Stimulated activated CD8-positive, alpha-beta memory T cell treated with anti-CD3 and anti-CD28 coated beads, Interleukin-12 subunit alpha, Interleukin-12 subunit beta, amount 100 ng/mL, for 4 hours (primary cell): ENCODE measurements at places on chromosomes 16 and 17.

GRCh38 chr17:77756028-77756427 is 202.5 kb upstream of the TNRC6C start:
- DNase-seq, result no peak

DNA sequence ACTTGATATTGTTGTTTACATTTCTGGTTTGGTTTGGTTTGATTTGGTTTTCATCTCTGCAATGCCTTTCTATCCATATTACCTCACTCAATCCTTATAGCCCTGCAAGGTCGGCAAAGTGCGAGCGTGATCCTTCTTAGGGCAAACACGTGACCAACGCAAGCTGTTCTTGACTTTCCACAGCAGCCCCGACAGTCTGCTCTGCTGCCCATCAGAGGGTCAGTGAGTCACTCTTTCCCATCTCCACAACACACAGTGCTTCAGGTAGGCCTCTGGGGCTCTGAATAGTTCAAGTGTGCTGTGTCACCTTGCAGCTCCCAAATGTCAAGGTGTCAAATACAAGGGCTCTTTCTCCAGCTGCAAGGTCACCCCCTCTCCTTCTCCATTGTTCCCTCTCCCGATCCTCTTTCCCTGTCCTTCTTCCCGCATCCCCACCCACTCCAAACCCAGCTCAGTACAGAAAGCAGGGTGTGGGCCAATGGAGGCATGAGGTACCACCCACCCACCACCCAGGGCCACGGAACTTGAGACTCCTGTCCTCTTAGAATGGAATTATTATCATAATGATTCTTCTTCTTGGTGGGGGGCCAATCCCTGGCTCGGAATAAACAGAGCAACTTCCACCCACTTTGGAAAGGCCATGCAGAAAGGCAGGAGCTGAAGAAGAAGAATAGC is 139.7 kb downstream of the SLC39A11 start:
- no peak for DNase-seq

- DNase-seq, result no peak
Observed at GRCh38 chr16:54546521-54546920, 259.9 kb upstream of the IRX3 start.

DNA sequence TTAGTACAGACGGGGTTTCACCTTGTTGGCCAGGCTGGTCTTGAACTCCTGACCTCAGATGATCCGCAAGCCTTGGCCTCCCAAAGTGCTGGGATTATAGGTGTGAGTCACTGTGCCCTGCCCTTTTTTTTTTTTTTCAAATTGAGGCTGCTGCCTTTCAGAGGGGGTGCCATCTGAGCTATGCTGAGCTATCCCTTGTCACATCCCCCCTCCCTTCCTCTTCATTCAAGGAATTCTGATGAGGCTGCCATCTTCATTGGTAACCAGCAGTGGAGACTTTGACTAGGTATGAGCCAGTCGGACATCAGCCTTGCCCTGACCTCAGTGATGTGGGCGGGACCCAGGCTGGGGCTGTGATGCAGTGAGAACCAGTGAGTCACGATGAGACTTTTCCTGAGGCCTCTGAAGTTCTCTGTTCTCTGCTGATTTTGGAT is 24.4 kb upstream of the GPT2 start:
- DNase-seq, result no peak

DNA sequence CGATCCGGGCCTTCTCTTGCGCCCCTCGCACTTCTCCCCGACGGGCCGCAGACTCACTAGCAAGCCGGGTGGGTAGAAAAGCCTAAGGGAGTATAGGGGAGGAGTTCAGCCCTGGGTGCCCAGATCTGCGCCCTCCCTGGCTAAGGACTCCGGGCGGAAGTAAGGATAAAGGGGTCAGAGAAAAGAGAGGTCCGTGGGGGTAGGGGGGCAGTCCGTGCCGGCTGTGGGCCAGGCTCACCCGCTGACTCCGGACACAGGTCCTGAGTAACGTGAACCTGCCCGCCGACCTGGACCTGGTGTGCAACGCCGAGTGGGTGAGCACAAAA is 1.8 kb downstream of the NAGS start:
- DNase-seq, result no peak

DNA sequence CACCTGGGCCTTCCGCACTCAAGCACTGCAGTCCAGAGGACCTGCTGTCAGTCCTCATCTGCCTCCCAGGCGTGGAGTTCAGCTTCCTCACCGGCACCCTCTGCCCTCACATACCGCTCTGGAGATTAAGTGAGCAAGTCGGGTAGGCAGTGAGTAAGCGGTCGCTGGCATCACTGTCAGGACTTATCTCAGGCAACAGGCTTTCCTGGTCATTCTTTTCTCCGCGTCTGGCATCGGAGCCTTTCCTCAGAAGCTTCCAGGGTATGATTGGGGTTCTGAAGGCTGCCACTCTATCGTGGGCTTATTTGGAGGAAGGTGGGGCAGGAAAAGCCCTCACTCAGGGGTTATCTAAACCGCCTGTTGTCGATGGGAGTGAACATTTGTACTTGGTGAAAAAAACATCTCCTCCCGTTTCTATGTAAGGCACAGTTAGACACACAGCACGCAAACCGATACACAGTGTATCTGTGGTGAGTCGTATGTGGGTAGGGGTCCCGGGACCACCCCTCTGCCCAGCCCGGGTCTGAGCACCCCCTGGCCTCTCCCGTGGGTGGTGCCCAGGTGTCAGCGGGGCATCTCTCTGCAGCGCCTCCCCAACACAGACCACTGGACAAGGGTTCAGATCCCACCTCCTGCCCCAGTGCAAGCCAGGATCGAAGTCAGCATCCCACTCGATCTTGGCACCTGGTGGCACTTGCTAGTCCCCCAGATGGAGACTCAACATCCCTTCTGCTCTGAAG is 92.5 kb upstream of the PLCG2 start:
- no peak for DNase-seq

DNA sequence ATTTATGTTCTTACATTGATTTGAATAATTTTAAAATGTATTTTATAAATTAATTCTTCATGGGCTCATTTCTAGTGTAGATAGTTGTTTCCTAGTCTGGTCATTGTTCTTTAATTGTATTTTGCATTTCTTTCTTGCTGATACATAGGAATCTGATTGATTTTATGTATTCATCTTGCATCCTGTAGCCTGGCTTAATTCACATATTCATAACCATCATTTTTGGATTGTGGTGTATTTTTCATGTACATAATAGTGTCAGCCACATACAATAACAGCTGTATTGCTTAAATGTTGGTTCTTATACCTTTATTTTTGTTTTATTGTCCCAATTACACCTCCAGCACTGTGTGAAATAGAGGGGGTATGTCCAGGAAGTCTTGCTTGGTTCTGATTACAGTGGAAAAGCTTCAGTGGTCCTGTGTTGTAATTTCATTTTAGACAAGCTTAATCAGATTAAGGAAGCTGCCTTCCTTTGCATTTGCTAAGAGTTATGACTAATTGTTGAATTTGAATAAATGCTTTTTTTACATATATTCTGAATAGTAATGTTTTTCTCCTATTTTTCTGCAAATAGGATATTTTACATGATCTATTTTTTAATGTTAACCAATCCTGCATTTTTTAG is 103.7 kb downstream of the USP22 start:
- DNase-seq, result no peak

DNA sequence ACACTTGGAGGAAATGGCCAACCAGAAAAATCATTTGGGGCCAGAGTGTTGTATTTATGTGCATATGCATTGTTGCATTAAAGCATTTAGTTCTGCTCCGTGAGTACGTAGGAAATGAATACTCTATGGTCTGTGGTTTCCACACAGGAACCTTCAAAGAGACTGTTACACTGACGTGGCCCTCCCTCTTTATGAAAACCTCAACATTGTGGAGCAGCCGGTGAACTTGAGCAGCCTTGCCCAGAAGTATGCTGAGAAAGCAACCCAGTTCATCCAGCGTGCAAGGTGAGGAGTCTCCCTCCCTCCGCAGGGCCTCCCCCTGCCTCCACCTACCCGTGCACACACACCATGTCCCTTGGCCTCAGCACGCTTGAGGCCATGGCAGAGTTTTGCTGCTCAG is 65.2 kb downstream of the ARSG start:
- DNase-seq, result peak; percentile 39

- no peak for DNase-seq
Observed at GRCh38 chr17:35171834-35172233, 22.4 kb downstream of the SLC35G3 start.

DNA sequence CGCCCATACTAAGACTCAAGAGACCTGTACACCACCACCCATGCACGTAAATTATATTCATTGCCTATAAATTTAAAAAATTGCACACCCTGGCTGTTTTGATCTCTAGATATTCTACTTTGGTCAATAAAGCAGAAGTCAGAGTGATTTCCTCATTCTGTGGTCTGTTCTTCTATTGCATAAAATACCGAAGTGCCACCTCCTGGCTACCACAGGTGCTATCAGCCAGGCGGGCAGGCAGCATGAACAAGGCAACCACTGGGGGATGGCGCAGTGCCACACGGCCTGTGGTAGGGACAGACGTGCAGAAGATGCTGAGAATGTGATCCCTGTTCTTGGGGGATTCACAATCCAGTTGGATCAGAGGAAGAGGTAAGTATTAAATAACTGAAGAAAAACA is 122.3 kb downstream of the CDK5R1 start:
- DNase-seq, result peak; percentile 32

DNA sequence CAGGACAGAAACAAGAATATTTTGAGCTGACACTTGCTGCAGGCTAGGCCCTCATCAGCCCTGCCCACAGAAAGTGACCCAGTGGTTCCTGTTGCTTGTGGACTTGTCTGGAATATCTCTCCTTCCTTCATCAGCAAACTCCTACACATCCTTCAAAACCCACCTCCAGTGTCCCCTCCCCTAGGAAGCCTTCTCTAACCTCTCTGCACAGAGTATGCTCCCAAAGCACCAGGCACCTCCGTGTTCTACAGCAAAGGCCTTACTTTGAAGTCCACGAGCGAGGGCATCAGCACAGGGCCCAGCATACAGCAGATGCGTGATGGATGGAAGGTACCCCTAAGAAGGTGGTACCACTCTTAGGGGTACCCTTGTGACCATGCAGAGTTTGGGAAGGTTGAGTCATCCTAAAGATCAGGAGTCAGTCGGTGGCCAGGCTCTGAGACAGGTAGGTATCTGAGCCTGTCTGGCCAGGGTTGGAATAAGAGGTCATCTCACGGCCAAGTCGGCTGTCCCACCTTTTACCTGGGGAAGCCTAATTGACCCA is 2.0 kb downstream of the CCDC102A start:
- DNase-seq, result no peak

- no peak for DNase-seq
Observed at GRCh38 chr17:65627108-65627507, 65.7 kb upstream of the AXIN2 start.

DNA sequence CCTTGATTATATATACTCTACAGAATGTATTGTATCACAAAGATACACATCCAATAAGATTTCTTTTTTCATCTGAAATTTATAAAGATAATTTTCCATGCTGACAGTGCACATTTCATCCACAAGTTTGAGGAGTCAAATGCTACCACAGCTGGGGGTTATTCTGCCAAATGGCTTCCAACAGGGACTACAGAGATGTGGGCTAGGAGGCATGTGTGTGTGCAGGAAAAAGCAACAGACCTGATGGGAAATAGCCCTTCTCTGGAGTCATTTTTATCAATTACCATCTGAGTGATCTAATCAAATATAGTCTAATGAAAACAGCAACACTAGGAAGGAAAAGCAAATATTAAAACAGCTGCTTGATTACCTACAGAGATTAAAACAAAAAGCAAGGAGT is 290.5 kb downstream of the CEP112 start:
- DNase-seq, result no peak

- no peak for DNase-seq
Observed at GRCh38 chr16:13376174-13376573, 474.8 kb downstream of the SHISA9 start.

DNA sequence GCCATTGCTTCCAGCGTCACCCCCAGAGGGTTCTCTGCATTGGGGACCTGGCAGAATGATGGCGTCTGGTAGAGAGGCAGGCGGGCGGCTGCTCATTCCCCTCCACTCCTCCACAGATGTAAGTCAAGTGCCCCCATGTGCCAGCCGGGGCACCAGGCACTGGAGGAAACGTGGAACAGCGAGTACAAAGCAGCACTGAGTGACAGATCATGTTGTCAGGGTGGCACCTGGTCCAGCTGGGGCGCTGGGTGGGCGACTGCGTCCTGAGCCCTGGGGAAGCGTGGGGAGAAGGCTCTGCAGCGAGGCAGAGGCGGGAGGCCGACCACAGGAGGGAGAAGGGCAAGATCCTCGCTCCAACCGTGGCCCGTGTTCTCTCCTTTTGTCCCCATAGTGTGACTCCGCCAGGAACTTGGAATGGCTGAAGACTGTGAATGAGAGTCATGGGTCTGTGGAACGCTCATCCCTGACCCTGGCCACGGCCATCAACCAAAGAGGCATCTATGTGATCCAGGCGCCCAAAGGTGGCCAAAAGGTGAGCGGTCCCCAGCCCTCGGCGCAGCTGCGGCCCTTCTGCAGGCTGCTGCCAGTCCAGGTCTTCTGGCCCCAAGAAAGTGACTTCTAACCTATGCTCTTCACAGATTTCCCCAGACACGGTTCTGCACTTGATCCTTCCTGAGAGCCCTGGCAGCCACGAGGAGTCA is 76.7 kb downstream of the RNF213 start:
- DNase-seq, result no peak

DNA sequence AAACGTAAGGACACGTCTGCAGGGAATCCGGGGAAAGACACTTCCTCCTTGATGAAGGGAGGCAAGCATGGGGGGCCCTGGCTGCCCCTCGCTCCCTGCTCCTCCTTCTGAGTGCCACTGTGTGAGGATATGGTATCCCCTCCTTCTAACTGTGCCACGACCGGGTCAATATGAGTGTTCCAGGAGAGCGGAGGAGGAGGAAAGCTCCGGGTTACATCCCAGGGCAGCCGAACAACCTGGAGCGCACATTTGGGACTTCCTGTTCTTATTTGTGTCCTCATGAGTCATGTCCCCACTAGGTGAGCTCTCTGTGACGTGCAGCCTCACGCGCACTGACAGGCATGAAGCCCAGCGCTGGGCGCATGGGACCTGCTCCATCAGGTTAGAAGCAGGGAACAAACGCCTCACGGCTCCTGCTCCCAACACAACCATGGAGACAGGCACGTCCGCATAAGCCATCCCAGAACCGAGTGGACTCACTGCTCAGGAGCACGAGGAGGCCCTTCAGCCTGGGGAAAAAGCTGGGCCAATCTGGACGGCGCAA is 92.9 kb upstream of the DNAH17 start:
- no peak for DNase-seq

GRCh38 chr16:2026461-2027023 is at the start of gene NHERF2:
TSS of gene NHERF2 (plus strand) at chr16:2026902. CDS start at chr16:2027006, 104 bp downstream.
- DNase-seq, result no peak

DNA sequence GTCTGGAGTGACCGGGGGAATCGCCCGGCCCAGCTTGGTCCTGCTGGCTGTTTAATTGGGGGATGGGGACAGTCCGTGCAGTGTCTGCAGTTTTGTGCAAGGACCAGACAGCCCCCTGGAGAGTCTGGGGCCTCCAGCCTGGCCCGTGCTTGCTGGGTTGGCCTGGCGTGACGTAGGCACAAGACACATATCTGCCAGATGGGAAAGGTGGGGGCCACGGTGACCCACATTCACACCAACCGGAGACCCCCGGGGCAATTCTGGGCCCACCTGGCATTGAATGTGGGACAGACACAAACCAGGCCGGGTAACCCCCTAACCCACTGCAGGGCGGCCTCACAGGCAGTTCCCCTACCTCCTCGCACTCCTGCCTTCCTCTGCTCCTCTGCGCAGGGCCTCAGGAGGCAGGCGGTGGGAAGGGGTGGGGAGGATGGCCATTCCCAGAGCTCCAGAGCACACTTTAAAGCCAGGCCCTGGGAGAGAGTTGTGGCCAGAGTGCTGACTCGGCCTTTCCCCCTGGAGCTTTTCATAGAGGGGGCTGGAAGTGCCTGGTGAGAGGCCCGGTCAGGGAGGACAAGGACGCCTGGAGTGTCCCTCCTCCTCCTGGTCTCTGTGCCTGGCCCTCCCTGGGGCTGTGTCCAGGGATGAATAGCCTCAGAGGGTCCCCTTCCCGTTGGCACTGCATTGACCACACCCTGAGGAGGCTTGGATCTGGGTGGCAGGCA is 1.5 kb downstream of the MRC2 start:
- no peak for DNase-seq
